Esophagus (tissue), 2 donors: ENCODE measurements at places on chromosomes 2 and 18. TPM values are rescaled to one million over a fixed set of nuclear protein-coding genes. Genes with fewer than 3 reads are reported as not detected.

The DNAJC5G gene
- 0.14 TPM for polyA plus RNA-seq

The LHCGR gene
- 1.1 TPM for polyA plus RNA-seq

The MTIF2 gene
- polyA plus RNA-seq = 16.8 TPM

The CNGA3 gene
- polyA plus RNA-seq = 0.05 TPM

The ACAA2 gene
- 13.0 TPM for polyA plus RNA-seq

The CHRNG gene
- not detected for polyA plus RNA-seq

The TRABD2A gene
- 0.32 TPM for polyA plus RNA-seq

The CYRIA gene
- 0.47 TPM for polyA plus RNA-seq

The ADCYAP1 gene
- polyA plus RNA-seq = 0.14 TPM

The ZNF513 gene
- 20.0 TPM for polyA plus RNA-seq

The CD302 gene
- 3.8 TPM for polyA plus RNA-seq

The MREG gene
- polyA plus RNA-seq = 26.0 TPM

The BOLA3 gene
- polyA plus RNA-seq = 49.3 TPM

The AGBL5 gene
- polyA plus RNA-seq = 7.6 TPM

The CFAP65 gene
- polyA plus RNA-seq = 0.01 TPM

The THUMPD2 gene
- 8.7 TPM for polyA plus RNA-seq

The CLIP4 gene
- polyA plus RNA-seq = 12.4 TPM

The PPP1R1C gene
- polyA plus RNA-seq = 1.4 TPM

The FTCDNL1 gene
- polyA plus RNA-seq = 1.4 TPM

The EPB41L3 gene
- 13.6 TPM for polyA plus RNA-seq

The OBSL1 gene
- polyA plus RNA-seq = 28.6 TPM

The ZC3H15 gene
- polyA plus RNA-seq = 51.1 TPM

The DSG4 gene
- polyA plus RNA-seq = 0.01 TPM

The CTLA4 gene
- 0.24 TPM for polyA plus RNA-seq

The TAF4B gene
- 1.8 TPM for polyA plus RNA-seq

The C1GALT1C1L gene
- 0.45 TPM for polyA plus RNA-seq

The STPG4 gene
- polyA plus RNA-seq = not detected

The SRD5A2 gene
- not detected for polyA plus RNA-seq

The APOB gene
- polyA plus RNA-seq = 0.02 TPM

The NGEF gene
- 11.4 TPM for polyA plus RNA-seq

The MSH6 gene
- polyA plus RNA-seq = 12.2 TPM

The PRKAG3 gene
- polyA plus RNA-seq = 0.02 TPM

The ZNF397 gene
- polyA plus RNA-seq = 9.6 TPM

The SIX3 gene
- polyA plus RNA-seq = not detected

The TLK1 gene
- 13.4 TPM for polyA plus RNA-seq

The EVX2 gene
- not detected for polyA plus RNA-seq

The MOCOS gene
- polyA plus RNA-seq = 1.2 TPM

The PLGLB1 gene
- 0.68 TPM for polyA plus RNA-seq

The PFN4 gene
- polyA plus RNA-seq = 0.55 TPM

The RUFY4 gene
- 0.52 TPM for polyA plus RNA-seq

The EIF5B gene
- polyA plus RNA-seq = 27.2 TPM

The AGXT gene
- not detected for polyA plus RNA-seq

The ANKRD30B gene
- polyA plus RNA-seq = not detected

The SCN7A gene
- polyA plus RNA-seq = 0.47 TPM

The FBLN7 gene
- polyA plus RNA-seq = 0.14 TPM

The DTYMK gene
- polyA plus RNA-seq = 25.2 TPM

The DLGAP1 gene
- 0.59 TPM for polyA plus RNA-seq

The NAT8 gene
- polyA plus RNA-seq = not detected

The GLI2 gene
- 0.35 TPM for polyA plus RNA-seq

The SLC23A3 gene
- 1.2 TPM for polyA plus RNA-seq

The AMER3 gene
- polyA plus RNA-seq = not detected
